ENCODE measurements at places on chromosomes 4 and X.
A peak's percentile ranks its signal among the peaks of the same experiment; 100 is the strongest.

- DNase-seq, result no peak
Measured at GRCh38 chrX:40444798-40445496, 135.8 kb upstream of the ATP6AP2 start.

- no peak for DNase-seq
Measured at GRCh38 chr4:110799211-110799610, 176.3 kb upstream of the PITX2 start.

GRCh38 chr4:119652998-119653397 is 24.4 kb upstream of the PDE5A start:
- no peak for DNase-seq

- DNase-seq, result no peak
Measured at GRCh38 chr4:80335226-80335553, 340 bp upstream of the CFAP299 start.

- no peak for DNase-seq
Measured at GRCh38 chr4:125140966-125141495, 173.7 kb upstream of the FAT4 start.

GRCh38 chrX:42837101-42837726 is 59.3 kb upstream of the PPP1R2C start:
- no peak for DNase-seq

GRCh38 chr4:33709247-33709646 is 2535.1 kb downstream of the ARAP2 start:
- no peak for DNase-seq

GRCh38 chrX:95629737-95630136 is 1054.9 kb upstream of the DIAPH2 start:
- DNase-seq, result no peak

DNA sequence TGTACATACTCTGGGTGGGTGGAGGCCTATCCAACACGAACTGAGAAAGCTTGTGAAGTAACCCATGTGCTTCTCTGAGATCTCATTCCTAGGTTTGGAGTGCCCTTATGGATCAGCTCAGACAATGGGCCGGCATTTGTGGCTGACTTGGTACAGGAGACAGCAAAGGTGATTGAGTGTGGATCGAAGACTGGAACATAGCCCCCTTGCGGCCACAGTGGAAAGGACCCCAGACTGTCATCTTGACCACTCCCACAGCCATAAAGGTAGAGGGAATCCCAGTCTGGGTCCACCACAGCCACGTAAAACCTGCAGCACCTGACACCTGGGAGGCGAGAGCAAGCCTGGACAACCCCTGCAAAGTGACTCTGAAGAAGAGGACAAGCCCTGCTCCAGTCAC is 598.0 kb upstream of the AADAT start:
- no peak for DNase-seq

DNA sequence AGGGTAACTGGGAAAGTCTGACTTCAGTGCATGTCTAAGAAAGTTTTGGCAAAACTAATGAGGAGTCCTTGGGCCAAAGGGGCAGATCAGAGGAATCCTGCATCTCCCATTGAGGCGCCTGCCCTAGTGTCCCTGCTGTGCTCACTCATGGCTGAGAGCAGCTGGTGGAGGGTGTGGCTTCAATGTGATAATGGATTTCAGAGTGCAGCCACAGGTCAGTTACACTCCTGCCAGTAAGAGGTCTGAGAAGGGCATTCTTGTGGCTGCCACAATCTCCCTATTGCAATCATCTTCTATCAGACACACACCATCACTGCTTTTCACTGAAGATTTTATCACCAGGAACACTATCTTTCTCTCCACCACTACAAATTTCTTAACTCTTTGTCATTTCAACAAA is 457.1 kb downstream of the MID1IP1 start:
- DNase-seq, result no peak

DNA sequence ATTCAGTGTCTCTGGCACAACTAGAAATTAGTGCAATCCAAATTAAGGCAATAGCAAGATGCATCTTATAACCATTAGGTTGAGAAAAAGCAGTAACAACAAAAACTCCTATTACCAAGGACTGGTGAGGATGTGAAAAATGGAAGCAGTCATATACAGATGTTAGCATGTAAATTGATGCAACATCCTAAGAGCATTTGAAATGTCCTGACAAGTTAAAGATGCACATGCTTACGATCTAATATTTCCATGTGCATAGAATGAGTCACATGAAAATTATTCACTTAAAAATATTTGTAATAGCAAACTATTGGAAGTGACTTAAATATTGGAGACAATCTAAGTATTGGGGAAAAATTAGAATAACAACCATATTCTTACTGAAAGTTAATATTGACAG is 163.0 kb downstream of the FAM13A start:
- DNase-seq, result no peak

- peak; percentile 3 for DNase-seq
Measured at GRCh38 chrX:153411255-153411987, at the start of gene ZFP92. TSS of gene ZFP92 (plus strand) at chrX:153411472. CDS start at chrX:153418323, 6,851 bp downstream.

DNA sequence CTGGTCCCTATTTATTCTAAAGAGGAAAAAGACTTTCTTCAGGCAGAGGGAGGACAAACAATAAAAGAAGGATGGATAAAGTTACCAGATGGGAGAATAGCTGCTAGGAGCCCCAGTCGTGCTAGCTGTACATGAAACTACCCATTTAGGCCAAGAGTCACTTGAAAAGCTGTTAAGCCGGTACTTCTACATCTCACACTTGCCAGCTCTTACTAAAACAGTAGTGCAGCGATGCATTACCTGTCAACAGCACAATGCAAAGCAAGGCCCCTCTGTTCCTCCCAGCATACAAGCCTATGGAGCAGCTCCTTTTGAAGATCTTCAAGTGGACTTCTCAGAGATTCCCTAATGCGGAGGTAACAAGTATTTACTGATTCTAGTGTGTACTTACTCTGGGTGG is 1138.8 kb downstream of the ARAP2 start:
- no peak for DNase-seq

DNA sequence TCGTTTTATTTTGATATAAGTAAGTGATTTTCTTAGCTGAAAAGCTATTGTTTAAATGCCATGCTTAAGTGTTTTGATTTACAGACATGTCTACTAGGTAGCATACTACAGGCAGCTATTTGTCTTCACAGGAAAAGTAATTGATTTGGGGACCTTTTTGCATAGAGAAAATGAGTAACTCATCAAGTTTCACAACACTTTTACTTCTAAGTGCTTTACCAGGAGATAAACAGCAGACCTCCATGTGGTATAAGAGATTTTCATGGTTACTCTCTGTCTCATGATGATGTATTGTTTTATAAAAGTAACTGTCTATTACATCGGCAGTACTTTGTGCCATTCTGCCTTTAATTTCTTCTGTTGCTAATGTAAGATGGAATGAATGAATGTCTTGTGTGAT is 28.7 kb downstream of the RBPJ start:
- DNase-seq, result no peak

DNA sequence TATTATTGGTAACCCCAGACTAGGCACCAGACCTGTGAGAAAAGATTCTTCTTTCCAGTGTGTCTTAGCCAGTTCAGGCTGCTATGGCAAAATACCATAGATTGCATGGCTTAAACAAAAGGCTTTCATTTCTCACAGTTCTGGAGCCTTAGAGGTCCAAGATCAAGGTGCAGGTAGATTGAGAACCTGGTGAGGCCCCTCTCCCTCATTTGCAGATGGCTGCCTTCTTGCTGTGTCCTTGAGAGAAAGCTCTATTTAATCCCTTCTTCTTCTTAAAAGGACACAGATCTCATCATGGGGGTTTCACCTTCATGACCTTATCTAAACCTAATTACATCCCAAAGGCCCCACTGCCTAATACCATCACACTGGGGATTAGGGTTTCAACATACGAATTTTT is 3.5 kb upstream of the PDLIM3 start:
- no peak for DNase-seq

DNA sequence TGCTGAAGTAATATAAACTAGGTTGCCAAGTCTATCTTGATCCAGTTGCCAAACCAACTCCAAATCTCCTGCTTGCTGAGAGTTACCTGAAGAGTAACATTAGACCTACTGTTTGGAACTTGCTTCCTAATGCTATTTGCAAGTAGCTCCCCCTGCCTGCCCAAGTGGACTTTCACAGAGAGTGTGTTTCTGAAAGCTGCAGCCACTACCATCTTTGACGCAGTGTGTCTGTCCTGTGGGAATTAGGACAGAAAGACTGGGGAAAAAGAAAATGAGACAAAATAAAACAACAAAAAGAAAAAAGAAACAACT is 195.0 kb upstream of the HS3ST1 start:
- no peak for DNase-seq

DNA sequence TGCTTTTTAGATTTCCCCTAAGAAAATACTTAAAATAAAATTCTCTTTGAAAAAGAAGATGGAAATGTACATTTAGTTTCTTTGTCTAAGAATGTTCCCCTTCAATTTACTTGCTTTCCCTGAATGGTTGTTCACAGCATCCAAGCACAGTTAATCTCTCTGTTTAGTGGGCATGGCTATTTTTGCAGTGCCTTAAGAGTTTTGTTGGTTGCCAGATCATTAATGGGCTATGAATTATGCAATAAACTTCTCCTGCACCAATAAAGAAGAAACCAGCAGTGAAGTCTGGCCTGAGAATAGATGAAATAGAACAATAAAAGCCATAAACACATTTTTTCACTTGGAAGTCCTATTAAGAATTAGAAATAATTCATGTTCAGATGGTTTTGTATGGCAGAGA is 980.4 kb upstream of the IGFBP7 start:
- no peak for DNase-seq

DNA sequence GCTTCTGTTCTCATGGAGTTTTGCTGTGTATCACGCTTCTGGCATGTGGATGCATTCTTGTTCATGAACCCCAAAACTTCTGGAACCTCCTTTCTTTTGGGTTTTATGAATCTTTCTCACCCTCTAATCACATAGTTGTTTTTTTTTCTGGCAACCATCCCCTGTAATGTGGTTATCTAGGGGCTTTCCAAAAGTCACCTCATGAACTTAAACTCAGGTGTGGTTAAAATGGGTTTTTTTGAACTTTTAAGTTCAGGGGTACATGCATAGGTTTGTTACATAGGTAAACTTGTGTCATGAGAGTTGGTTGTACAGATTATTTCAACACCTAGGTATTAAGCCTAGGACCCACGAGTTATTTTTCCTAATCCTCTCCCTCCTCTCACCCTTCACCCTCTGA is 1099.4 kb upstream of the SLIT2 start:
- DNase-seq, result no peak

DNA sequence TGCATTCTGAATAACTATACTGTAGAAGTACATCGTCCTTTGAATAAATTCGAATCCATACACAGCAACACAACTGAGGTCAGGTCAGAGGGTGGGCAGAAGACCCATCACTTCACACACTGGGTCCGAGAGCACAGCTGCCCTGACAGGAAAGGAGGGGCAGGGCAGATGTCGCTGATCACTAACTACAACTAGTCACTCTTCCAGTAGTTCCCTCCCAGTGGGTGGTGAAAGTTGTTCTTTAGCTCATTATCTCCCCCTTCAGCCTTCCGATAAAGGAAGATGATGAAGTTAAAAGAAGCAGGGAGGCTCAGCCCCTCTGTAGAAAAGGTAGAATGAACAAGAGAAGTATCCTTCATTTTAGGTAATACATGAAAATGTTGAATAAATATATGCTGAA is 278.9 kb downstream of the INPP4B start:
- peak; percentile 34 for DNase-seq

DNA sequence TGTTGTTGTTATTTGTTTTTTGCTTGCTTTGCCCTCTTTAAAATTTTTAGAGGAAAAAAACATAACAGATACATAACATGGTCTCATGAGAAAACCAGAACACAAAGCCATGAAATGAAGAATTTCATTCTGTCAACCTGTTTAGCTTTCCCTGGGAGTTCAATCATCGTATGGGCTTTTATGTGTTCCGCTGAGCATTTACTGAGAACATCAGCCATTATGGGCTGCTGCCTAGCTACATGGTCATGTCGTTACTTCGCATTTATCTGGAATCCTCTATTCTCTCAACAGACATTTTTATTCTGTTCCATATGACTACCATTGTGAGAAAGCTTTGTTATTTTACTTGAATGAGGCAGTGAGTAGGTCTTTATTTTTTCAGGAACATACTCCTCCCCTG is 51.4 kb downstream of the NDST3 start:
- no peak for DNase-seq

DNA sequence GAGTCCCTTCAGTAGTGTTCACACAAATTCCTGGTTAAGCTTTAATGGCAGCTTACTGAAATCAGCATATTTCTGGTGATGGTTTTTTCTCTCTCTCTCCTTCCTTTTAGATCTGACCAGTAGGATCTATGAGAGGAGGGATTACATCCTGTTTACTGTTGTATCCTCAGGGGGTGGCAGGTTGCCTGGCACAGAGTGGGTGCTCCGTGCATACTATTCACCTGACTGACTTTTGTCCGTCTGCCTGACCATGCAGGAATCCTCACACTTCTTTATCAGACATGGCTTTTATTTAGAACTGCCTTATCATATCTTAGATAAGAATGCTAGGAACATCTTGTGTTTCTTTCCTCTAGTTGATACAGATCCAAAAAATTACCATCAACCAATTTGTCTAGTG is 29.6 kb downstream of the MCUB start:
- DNase-seq, result no peak

DNA sequence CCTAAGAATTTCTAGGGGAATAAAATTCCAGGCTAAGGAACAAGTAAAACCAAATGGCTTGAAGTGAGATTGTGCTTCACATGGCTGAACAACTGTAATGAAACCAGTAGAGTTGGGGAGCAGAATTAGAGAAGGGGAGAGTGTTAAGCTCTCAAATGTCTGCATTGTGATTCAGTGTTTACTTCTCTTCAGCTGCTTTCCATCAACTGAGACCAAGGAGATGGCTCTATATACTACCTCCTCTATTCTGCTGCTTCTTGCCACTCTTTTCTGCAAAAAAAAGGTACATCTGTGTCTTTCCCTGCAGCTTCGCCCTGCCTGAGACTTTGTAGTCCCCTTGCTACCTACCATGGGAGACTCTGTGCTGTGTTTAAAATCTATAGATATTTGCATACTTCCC is 73.5 kb downstream of the WDFY3 start:
- DNase-seq, result no peak

- DNase-seq, result no peak
Measured at GRCh38 chrX:69262036-69262936, 97.0 kb upstream of the PJA1 start.

DNA sequence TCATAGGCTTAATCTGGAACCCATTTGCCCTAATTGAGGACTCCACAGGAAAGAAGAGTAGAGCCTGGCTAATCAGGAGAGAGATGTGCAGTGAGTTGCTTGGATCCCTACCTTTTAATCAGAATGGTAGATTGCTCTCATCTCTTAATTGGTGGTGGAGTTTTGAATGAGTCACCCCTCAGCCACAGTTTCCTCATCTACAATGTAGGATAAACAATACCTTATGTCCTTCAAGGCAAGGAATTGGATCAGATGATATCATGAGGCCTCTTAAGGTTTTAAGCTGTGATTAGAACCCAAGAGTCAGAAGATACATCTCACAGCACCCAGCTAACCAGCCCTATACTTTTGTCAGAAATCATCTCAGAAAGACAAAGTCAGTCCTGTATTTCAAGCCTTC is 39.1 kb downstream of the PDGFRA start:
- DNase-seq, result no peak

- DNase-seq, result no peak
Measured at GRCh38 chr4:180430283-180430682, 1812.9 kb upstream of the TENM3 start.

Measured in activated T-cell treated with anti-CD3 and anti-CD28 coated beads for 48 hours (primary cell).